ENCODE measurements at places on chromosomes 13 and 19.

- no peak for DNase-seq
Observed at GRCh38 chr19:3404324-3405260, 38.2 kb downstream of the NFIC start.

DNA sequence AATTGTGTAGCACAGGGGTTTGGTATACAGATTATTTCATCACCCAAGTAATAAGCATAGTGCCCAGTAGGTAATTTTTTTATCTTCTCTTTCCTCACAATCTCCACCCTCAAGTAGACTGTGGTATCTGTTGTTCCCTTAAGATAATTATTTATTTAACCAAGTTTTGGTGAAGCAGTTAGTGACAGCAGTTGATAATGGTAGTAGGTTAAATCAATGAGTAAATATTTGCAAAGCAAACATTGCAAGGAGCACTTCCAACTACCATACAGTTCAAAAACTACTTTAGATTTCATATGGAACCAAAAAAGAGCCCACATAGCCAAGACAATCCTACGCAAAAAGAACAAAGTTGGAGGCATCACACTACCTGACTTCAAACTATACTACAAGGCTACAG, 291.8 kb downstream of the KCTD12 start:
- no peak for DNase-seq

DNA sequence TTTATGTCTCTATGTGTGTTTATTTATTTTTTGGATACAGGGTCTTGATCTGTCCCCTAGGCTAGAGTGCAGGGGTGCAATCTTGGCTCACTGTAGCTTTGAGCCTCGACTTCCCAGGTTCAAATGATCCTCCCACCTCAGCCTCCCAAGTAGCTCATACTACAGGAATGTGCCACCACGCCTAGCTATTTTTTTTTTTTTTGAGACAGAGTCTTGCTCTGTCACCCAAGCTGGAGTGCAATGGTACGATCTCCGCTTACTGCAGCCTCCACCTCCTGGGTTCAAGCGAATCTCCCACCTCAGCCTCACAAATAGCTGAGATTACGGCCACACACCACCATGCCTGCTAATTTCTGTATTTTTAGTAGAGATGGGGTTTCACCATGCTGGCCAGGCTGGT, 5.0 kb upstream of the ANGPTL4 start:
- DNase-seq = no peak

DNA sequence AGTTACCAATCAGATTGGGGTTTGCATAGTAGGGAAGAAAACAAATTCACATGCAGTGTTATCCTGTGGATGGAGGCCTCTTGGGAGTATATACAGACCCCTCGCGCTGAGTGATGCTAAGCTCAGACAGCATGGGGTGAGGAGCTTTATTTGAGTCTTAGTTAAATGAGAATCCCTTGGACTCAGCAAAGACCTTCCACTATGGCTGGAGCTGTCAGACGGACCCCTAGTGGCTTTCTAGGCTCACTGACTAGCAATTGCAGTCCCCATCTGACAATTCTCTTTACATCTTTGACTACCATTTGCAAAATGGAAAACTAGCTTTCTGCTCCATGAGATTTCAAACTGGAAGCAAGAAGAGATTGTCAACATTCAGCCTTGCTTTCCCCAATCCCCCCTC, 90.4 kb downstream of the STOML3 start:
- DNase-seq = no peak

DNA sequence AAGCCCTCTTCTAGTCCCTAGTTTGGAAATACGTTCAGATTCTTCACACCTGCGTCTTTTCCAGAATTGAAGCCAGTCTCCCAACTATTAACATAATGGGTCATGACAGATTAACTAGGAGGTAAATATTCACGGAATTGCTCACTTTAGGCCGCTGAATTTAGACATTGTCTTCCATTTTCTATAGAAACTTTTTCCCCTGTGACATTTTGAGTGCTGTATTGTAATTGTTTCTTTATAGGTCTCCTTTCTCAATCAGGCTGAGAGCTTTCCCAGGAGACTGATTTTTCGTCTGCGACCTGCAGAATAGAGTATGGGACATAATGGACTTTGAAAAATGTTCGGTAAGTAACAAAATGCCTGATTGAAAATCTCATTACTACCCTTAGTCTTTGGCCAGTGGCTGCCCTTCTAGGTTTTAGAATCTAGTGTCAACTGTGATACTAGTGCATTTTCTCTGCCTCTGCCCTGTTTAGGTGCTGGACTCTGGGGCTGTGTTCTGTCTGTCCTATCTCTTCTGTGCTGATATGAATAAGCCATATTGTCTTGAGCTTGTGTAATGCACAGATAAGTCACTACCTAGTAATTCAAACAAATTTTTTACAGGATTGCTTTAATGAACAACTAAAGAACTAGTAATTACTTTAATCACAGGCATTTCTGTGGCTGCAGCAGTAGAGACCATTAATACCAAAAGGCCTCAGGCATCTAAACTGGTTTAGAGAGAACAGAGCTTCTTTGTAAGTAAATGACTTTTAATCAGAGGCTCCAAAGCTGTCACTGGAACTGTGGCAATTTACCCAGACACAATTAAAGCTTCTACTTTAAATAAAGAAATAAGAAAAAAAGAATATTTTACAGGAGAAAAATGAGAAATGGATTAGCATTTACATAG, 122.4 kb upstream of the FREM2 start:
- DNase-seq = no peak

- DNase-seq = no peak
Observed at GRCh38 chr13:113425941-113426590, 27.2 kb downstream of the ADPRHL1 start.

DNA sequence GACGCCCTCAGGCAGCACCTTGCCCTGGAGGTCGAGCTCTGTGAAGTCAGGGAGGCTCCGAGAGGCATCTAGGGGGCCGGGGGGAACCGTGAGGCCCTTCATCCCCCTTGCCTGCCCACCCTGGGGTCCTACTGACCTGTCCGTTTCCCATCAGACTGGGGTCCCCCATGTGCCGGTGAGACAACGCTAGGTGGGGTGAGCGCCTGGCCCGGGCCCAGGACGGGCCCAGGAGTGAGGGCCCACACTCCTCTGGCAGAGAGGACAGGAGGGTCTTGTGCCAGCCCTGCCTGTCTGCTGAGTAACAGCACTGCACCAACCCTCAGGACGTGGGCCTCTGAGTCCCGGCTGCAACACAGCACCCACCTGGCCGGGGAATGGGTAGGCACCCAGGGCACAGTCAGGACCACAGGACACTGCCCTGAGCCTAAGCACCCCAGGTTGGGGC, 14.4 kb downstream of the DCAF15 start:
- no peak for DNase-seq

GRCh38 chr19:29936409-29936808, 5.6 kb upstream of the URI1 start:
- no peak for DNase-seq

DNA sequence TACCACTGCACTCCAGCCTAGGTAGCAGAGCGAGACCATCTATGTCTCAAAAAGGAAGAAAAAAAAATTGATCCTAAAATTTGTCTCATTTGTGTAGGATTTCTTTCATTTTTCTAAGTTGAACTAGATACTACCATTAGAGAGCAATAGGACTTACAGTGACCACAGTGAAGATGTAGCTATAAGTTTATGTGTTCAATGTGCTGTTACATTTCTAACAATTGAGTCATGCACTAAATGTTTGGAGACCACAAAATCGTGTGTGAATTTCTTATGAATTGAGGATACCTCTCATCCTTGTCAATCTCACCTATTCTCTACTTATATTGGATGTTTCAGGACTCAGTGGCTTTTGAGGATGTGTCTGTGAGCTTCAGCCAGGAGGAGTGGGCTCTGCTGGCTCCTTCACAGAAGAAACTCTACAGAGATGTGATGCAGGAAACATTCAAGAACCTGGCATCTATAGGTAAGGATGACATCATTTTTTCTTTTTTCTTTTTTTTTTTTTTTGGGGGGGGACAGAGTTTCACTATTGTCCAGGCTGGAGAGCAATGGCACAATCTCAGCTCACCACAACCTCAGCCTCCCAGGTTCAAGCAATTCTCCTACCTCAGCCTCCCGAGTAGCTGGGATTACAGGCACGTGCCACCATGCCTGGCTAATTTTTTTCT, 12.8 kb downstream of the ZNF791 start:
- no peak for DNase-seq

DNA sequence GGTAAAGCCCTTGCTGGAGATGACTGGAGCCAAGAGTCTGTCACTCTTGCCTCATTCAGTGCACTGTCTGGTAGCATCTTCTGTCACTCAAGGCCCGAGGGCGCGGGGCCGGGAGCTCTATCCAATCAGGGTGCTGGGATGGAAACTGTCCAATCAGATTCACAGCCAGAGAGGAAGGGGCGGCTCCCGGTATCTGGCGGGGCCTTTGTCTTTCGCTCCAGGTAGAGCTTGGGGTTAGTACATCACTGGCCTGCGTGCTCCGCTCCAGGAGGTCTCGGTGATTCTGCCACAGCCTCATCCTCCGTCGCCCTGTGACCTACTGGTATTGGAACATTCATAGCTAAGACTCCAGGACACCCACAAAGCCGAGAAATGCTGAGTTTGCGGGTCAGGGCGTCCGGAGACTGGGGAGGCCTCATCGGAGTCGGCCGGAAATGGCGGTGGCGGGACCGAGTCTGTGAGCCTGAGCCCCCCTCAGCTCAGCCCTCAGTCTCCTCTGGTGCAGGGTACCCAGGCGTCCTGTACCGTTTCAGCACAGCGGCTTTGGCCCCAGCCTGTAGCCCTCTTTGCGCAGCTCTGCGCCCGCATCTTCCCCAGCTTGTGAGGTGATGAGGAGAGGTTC, 20.6 kb upstream of the ZNF430 start:
- DNase-seq = peak; percentile 67

GRCh38 chr19:47020132-47020805, 632 bp downstream of the NPAS1 start:
- DNase-seq = no peak

- DNase-seq = no peak
Observed at GRCh38 chr19:46791944-46792343, 3.5 kb upstream of the SLC1A5 start.

DNA sequence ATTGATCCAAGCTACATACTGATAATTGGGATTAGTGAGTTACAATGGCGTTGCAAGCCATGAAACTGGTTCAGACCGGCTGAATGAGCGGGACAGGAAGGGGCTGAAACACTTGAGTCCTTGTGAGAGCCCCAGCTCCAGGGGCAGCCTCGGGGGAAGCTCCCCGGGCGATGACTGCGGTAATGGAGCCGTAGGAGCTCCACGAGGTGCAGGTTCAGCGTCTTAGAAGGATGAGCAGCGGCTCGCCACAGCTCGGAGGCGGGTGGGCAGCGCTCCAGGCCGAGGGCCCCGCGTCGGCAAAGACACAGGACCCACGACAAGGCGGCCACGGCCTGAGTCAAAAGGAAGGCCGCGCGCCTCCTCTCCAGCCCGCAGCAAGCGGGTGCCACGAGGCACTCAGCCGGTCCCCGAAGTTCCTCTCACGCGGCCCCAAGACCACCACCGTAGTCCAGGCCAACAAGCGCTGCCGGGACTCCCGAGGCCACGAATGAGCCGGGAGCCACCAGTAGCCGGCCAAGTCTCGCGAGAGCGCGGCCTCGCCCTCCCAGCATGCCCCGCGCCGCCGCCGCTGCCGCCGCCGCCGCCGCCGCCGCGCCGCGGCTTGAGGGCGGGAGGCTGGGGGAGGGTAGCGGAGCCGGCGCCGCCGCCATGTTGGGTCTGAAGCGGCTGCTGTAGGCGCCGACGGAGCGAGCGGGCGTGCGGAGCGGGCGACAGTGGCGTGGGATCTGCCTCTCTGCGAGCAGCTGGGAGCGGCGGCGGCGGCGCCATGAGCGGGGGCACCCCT, at the start of gene LSM14A:
TSS of gene LSM14A (plus strand) at position 628 of the 784 bp plus-strand sequence. CDS start at position 767, 139 bp downstream.
- peak; percentile 71 for DNase-seq

DNA sequence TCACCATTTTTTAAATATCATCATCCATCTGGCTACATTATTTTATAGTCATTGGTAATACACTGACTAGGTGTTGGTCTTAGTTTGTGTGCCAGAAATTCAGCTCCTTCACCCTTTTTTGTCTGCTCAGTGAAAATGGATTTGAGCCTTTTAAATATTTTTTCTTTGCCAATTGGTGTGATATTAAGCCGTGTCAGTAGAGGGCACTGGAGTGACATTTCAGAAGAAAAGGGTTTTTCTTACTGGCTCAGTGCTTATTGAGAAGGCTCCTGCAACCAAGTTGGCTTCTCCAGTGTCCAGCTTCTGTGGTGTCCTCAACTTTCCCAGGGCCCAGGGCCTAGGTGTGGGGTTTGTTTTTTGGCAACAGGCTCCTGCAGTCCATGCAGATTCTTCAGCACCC, 546.6 kb downstream of the DACH1 start:
- no peak for DNase-seq

- no peak for DNase-seq
Observed at GRCh38 chr13:112771139-112771876, 81.5 kb downstream of the ATP11A start.

Measured in stimulated activated CD8-positive, alpha-beta memory T cell treated with anti-CD3 and anti-CD28 coated beads, Interleukin-4, amount 100 ng/mL, for 4 hours (primary cell).